ENCODE measurements at places on chromosomes 3 and 15.

GRCh38 chr15:99326235-99326634, 75.0 kb downstream of the LRRC28 start:
- no peak for DNase-seq

DNA sequence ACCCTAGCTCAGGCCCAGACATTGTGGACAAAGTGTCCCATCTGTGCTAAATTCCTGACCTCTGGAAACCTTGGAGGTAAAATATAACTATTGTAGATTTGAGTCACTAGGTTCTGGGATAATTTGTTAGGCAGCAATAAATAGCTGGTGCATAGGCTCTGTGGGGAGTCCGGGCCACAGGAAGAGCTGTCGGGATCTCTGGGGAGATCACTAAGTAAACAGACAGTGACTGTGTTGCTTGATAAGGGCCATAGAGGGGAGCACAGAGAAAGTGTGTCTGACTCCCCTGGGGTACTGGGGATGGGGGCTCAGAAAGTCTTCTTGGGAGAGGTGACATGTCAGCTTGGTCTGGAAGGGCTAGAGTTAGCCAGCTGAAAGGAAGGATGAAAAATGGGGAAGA, 37.7 kb upstream of the MRPS22 start:
- no peak for DNase-seq

DNA sequence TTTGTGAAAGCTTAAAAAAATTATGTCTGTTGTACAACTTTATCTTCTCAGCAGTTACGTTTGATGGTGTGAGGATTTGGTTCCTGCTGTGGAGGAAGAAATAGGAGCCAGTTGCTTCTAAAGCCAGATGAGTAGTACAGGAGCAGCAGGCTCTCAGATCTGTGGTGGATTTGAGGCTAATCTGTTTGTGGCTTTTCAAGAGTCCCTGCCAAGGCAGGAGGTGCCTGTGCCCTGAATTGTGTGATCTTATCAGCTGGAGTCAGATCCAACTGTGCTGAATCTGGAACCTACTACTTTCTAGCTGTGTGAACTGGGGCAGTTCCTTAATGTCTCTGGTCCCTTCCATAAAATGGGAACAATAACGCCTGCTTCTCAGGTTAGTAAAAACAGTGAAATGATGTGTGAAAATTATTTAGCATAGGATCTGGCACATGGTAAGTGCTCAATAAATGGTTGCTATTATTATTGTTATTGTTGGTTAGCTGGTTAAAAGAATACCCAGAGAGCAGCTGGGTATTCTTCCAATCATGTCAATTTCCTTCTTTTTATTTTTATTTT, 7.7 kb downstream of the CLDN11 start:
- DNase-seq: no peak

- peak; percentile 49 for DNase-seq
Measured at GRCh38 chr3:16140116-16140893, 34.2 kb upstream of the GALNT15 start.

- DNase-seq: no peak
Measured at GRCh38 chr3:174308736-174309135, 550.4 kb upstream of the NAALADL2 start.

- peak; percentile 36 for DNase-seq
Measured at GRCh38 chr3:118818386-118818785, 216.3 kb downstream of the IGSF11 start.

GRCh38 chr3:63791974-63792373, 27.1 kb upstream of the C3orf49 start:
- DNase-seq: peak; percentile 46

GRCh38 chr3:157075693-157076420, 84.1 kb downstream of the CCNL1 start:
- DNase-seq: no peak

DNA sequence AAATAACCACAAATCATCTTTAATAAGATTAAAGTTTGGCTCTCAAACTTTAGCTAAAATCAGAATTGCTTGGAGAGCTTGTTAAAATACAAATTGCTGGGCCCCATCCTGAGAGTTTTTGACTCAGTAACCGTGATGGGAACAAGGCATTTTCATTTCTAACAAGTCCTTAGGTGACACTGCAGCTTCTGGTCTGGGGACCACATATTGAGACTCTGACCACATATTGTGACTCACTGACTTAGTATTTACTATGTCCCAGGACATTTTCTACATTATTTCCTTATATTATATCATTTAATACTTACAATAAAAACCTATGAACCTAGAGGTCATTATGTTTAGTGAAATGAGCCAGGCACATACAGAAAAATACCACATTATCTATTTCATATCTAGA, 164.5 kb downstream of the ZMAT3 start:
- no peak for DNase-seq

GRCh38 chr3:132682201-132682600, 22.1 kb downstream of the UBA5 start:
- no peak for DNase-seq

- DNase-seq: no peak
Measured at GRCh38 chr15:86854176-86854575, 774.5 kb downstream of the AGBL1 start.

GRCh38 chr3:124601190-124601589, 129.1 kb upstream of the UMPS start:
- DNase-seq: no peak

- DNase-seq: no peak
Measured at GRCh38 chr3:39146083-39146501, 7.3 kb downstream of the CSRNP1 start.

- DNase-seq: no peak
Measured at GRCh38 chr3:48970586-48970985, 19.5 kb upstream of the P4HTM start.

DNA sequence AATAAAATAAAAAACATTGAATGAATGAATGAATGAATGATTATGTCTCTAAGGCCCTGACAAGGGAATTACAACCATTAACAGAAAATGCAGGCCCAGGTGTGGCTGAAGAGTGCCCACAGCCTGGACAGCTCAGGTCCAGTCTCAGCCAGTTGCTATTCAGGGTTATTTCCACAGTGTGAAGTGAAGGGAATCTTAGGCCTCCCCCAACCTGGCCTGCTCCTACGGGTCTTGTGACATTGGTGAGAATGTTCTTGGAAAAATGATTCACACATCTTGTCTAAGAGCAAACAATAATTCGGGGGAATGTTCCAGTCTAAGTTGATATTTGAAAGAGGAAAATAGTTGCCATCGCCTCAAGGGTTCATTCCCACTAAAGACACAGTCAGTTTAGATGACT, 37.0 kb downstream of the MINDY4B start:
- no peak for DNase-seq

DNA sequence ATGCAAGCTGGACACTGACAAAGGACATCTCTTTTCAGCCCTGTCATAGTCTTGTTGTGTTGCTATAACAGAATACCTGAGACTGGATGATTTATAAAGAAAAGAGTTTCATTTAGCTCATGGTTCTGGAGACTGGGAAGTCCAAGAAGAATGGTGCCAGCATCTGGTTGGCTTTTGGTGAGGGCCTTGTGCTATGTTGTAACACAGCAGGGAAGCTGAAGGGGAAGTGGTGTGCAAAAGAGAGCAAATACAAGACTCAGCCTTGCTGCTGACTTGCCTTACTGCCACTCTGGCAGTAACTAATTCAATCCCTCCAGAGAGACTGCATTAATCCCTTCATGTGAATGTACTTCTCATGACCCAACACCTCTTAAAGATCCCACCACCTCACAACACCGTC, 356.3 kb upstream of the PROK2 start:
- no peak for DNase-seq

- no peak for DNase-seq
Measured at GRCh38 chr3:13198264-13198879, 125.1 kb upstream of the IQSEC1 start.

DNA sequence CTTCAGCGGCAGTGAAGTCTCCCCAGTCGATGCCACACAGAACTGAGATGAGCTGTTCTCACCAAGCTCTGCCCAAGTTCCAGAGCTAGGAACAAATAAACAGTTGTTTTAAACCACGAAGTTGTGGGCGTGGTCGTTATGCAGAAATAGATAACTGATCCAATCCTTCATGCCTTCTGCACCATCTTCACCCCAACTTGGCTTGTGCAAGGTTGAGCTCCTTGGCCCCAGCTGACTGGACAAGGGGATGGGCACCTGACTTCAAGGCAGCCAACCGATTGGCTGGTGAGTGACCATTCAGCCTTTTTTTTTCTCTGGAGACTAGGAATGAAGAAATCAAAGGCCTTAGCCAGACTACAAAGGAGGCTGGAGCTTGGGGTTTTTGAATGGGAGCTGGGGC, 23.9 kb downstream of the LINGO1 start:
- no peak for DNase-seq

DNA sequence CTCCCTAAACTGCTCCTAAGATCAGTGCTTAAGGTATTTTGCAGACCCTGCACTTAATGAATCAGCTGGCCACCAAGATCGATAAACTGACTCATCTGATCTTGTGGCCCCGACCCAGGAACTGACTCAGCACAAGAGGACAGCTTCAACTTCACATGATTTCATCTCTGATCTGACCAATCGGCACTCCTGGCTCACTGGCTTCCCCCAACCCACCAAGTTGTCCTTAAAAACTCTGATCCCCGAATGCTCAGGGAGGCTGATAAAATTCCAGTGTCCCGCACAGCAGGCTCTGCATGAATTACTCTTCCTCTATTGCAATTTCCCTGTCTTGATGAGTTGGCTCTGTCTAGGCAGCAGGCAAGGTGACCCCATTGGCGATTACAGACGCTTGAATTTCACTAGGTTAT, 13.5 kb downstream of the HTR3E start:
- no peak for DNase-seq

- no peak for DNase-seq
Measured at GRCh38 chr3:175410251-175410650, 551.1 kb downstream of the NAALADL2 start.

DNA sequence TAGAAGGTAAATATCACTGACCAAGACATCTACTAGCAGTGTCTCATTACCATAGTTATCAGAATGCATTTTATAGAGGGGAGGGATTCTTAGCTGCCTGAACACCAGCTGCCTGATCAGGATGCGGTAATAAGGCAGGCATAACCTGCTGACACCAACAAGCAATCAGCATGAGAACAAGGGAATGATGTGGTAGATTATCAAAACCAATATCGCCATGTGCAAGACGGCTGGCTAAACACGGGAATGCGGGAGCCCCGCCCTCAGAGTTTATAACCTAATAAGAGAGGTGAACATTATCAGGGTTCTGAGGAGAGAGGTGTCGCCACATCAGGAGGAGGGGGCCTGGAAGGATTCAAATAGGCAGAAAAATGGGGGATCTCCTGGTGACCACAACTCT, 20.5 kb downstream of the B4GALT4 start:
- no peak for DNase-seq

- no peak for DNase-seq
Measured at GRCh38 chr3:191154827-191155226, 44.2 kb upstream of the OSTN start.

DNA sequence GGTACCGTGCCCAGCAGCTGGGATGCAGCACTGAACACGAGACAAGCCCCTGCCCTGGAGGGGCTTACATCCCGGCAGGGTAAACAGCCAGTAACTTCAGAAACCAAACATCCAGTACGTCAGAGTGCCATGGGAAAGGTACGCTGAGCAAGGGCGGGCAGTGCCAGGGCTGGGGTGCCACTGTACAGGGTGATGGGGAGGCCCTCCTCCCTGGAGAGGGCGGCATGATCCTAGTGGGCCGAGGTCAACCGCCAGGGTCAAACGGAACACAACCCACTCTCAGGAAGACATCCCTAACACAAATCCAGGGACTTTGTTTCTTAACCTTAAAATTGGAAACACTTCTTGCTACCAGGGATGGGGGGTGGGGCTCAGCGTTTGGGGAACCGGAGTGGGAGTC, 16.0 kb upstream of the ANPEP start:
- no peak for DNase-seq

DNA sequence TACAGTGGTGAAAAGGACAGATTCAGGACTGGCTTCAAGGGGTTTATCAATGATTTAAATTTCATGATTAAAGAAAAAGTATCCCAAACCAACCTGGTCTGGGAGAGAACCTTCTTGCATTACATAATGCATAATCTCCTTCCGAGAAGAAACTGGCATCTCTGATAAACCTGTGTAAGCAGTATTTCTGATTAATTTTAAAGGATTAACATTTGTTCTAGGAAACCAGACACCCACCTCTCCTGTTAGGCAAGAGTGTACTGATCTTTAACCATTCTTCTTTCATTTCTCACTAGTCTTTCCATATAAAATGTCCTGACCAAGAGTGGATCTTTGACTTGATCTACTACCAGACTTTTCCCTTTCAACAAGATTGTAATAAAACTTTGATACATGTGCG, 22.8 kb upstream of the PPP4R2 start:
- no peak for DNase-seq

DNA sequence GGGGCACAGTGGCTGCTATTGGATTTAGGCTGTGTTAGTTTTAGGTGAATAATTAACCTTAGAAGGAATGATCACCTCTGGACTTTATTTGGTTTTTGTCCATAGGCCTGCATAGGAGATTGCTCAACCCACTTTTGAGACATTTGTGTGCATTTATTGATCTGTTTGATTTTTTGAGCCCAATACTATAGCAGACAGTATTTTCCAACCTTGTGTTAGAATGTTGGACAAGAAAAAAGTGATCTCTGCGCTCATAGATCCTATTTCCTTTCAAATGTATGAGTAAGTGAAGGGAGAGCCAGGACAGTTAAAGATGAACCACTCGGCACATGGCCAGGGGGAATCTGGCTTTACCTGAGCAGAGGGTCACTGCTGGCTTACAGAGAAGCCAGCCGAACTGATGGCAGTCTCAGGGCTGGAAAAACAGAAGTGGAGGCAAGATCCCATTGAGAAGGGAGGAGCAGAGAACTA, 8.8 kb upstream of the TOPBP1 start:
- DNase-seq: no peak

GRCh38 chr3:128683957-128684356, 33.3 kb upstream of the RPN1 start:
- DNase-seq: no peak

- DNase-seq: no peak
Measured at GRCh38 chr3:152281133-152281713, 12.5 kb downstream of the MBNL1 start.

DNA sequence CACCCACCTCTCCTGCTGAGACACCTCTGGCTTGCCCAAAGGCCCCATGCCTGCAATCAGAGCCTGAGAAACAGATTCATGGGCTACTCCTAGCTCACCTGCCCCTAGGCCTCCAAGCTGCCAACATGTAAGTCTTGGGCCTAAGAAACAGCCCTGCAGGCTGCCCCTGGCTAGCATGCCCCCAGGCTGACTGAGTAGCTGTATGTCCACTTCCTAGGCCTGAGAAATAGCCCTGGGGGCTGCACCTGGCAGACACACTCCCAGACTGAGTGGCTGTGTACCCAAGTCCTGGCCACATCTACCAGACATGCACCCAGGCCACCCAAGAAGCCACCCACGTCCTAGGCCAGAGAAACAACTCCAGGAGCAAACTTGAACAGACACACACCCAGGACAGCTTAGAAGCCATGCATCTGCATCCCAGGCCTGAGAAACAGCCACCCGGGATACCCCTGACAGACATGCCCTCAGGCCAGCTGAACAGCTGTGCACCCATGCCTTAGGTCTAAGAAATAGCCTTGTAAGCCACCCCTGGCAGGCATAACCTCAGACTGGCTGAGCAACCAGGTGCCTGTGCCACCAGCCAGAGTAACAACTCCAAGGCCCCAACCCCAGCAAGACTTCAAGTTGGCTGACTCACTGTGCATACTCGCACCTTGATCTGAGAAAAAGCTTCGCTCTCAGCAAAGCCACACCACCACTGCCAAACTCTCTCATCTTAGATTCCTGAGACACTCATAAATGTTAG, 12.0 kb upstream of the NRG4 start:
- no peak for DNase-seq
